ENCODE measurements at places on chromosomes 3 and 15. TPM values are rescaled to one million over a fixed set of nuclear protein-coding genes. Genes with fewer than 3 reads are reported as not detected.

Gene KIF15
- 15.2 TPM for total RNA-seq

Gene ATP13A5
- total RNA-seq, result not detected

Gene TMEM115
- 13.8 TPM for total RNA-seq

Gene INKA1
- total RNA-seq, result 5.7 TPM

Gene TMEM202
- total RNA-seq, result not detected

Gene CCDC54
- total RNA-seq, result not detected

Gene GHSR
- total RNA-seq, result not detected

Gene TAGLN3
- total RNA-seq, result not detected

GRCh38 chr15:66254951-66255676 lies 1.6 kb upstream of the MEGF11 start:
- no peak for DNase-seq

DNA sequence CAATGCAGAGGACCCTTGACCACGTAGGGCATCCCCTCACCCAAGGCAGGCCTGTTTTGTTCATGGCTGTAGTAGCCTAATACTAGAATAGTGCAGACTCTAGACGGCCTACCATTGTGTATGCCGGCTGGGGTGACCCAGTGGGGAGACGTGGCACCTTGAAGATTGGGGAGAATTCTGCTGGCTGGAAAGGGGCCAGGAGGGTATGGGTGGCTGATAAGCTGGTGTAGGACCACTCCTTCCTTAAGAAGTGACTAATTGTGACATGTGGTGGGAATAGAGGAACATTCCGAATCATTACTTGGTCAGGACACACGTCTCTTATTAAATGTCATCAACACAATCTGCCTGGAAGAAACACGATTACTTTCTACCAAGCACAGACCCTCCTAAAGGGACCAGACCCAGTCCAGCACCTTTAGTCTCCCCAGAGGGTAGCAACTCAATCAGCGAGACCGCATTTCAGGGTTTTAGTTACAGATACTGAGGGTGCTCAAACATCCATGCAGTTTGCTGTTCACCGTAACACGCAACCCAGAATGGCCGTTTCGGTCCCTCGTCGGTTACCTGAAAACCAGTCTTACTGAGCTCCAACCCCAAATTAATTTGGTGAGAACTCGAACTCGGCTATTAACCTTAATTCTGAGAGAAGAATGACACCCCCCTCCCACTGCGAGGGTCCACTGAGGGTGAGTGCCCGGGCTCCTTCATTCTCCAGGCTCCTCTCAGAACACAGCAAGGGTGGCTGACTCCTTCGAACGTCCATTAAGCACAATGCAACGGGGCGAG lies 1.6 kb upstream of the KLF13 start:
- peak; percentile 56 for DNase-seq

DNA sequence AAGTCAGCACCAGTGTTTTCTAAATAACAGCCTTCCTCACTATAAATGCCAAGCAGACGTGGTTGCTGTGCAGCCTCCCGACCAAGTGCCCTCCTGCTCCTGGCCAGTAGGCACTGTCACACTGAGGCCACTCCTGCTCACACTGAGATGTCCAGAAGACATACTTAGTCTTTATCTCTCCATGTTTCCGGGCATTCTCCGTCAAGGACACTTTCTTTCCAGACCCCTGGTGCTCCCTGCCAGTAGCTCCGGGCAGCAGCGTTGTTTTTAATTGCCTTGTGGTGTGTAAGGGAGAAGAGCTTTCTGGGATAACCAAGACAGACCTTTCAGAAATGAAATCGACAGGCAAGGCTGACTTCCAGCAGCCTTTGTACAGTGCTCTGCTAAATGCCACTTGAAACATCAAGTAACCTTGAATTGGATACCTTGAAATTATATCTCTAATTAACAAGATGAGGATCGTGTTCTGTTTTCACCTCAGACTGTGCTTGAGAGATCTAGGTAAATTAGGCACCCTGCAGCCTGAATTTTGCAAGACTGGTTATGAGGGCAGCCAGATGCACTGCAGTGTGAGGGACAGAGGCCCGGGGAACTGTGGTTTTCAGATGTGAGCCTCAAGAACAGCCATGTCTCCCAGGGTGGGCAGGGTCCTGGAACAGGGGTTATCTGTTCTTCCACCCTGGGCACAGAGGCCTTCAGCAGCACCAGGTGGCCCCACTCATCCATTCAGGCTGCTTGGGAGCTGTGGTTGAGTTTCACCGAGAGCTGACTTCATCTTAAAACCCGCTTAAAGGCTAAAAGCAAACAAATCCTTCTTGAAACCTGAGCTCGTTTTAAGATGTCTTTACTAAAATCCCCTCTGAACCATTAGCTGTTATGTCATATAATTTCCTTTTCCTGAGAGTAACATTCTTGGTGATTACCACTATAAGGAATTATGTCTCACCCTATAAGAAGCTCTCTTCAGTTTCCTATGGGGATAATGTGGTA lies 105.5 kb upstream of the IL12A start:
- no peak for DNase-seq

DNA sequence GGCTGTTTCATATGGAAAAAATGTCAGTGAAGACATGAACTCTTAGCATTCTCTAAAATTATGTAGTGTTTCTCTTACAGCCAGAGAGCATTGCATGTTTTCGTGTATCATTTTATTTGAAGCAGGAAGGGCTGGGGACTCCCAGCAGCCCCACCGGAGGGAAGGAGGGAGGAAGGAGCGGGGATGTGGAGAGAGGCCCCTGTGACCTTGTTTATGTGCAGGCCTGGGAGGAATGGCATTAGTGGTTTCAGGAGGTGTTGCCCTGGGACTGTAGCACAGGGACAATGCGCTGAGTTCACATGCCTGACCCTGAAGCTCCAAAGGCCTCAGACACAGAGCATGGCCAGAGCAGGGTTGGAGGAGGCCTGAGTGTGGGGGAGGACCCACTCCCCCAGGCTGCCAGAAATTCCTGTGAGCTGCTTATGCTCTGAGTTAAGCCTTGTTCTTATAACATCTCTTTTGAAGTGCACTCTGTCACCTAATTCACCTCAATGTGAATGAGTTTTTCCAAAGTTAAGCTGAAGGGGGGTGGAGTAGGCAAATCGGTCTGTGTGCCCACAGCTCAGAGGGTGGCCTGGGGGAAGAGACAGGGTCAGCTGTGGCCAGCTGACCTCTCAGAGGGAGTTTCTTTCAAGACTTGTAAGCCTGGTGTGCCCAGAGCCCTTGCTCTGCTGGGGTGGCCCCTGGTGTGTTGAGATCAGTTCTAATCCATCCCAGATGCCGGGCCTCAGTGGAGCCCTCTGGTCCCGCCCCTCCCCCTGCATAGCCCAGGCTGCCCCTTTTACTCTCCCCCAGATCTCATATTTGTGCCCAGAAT lies 3.9 kb upstream of the RNU6-1 start:
- no peak for DNase-seq

GRCh38 chr15:78697449-78697848 lies 56.4 kb upstream of the CHRNB4 start:
- DNase-seq, result no peak

GRCh38 chr15:95825208-95825607 lies 505.3 kb upstream of the NR2F2 start:
- no peak for DNase-seq

GRCh38 chr3:181497358-181497757 lies 214.4 kb upstream of the SOX2 start:
- DNase-seq, result no peak

DNA sequence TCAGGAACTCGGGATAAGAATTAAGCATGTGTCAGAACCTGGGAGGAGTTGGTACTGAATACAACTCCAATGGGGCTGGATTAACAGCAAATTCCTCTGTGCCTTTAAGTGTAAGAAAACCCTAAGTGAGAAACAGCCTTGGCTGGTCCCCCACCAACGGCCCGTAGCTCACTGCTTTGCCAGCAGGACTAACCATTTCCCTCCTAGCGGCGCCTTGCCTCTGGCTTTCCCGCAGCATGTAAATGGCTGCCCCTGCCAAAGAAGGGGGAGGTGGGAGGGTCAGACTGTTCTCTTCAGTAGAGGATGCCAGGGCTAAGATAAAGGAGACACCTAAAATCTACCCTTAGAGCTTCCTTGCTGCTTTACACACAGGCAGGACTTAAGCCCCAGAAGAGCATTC lies 51.0 kb upstream of the SH3GL3 start:
- no peak for DNase-seq

- no peak for DNase-seq
These were observed 12.2 kb upstream of the APOD start for GRCh38 chr3:195595785-195596531.

DNA sequence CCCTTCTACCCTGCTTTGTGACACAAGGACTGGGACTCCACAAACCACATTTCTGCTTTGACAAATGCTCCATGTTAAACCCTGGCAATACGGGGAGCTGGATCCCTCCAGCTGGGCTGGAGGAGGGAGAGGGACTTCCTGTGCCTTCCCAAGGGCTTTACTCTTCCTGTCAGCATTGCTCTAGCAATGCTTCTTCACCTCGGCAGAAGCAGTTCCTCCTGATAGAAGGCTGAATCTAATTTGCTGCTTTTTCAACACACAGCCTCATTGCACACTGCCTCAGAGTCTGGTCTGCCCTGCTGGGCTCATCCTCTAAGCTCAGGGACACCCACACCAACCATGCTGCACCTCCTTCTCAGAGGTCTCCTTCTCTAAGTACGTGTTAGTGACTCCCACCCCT lies 142.8 kb upstream of the SMAD3 start:
- DNase-seq, result no peak

- no peak for DNase-seq
These were observed 532 bp downstream of the B4GALT4 start for GRCh38 chr3:119240101-119240590.

DNA sequence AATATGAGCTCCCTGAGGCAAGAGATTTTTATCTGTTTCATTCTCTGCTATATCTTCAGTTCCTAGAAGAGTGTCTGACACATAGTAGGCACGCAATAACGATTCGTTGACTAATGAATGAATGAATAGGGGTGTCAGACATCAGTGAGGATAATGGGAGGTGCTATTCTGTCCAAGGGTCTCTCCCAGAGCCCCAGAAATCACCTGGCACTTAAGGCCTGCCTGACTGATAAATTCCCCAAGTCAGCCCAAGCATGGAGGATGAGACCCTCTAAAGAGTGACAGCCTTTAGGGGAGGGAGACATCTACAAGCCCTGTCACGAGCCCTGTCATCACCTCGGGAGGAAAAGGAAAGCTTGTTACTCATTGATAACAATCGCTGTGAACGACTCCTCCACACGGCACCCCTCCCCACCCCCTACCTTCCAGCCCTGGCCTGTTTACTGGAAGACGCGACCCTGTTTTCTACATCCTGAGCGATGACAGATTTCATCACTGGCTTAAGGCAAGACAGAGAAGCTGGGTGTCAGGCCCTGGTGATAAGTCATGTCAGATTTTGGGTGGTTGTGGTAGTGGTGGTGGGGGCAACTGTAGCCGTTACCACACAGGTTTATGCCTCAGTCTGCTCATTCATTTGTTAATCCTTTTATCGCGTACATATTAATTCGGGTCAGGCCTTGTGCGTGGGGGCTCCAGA lies 23.1 kb downstream of the BHLHE40 start:
- DNase-seq, result no peak

DNA sequence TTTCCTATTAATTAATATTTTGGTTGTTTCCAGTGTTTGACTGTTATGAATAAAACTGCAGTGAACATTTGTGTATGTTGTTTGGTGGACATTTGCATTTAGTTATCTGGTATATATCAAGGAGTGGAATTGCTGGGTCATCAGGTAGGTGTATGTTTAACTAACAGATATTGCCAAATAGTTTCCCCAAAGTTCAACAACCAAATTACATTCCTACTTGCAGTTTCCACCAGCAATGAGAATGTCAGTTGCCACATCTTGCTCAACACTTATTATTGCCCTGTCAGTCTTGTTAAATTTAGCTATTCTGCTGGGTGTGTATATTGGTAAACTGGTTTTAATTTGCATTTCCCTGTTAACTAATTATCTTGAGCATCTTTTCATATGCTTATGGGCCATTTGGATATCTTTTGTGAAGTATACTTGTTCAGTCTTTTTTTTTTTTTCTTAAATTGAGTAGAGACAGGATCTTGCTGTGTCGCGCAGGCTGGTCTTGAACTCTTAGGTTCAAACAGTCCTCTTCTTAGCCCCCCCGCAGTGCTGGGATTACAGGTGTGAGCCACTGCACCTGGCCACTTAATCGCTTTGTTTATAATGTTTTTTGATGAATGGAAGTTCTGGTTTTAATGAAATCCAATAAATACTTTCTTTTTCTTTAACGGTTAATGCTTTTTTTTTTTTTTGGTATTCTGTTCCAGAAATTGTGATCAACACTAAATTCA lies 7.9 kb downstream of the FEM1B start:
- DNase-seq, result no peak

GRCh38 chr3:189786479-189787064 lies 155.4 kb downstream of the TP63 start:
- no peak for DNase-seq

DNA sequence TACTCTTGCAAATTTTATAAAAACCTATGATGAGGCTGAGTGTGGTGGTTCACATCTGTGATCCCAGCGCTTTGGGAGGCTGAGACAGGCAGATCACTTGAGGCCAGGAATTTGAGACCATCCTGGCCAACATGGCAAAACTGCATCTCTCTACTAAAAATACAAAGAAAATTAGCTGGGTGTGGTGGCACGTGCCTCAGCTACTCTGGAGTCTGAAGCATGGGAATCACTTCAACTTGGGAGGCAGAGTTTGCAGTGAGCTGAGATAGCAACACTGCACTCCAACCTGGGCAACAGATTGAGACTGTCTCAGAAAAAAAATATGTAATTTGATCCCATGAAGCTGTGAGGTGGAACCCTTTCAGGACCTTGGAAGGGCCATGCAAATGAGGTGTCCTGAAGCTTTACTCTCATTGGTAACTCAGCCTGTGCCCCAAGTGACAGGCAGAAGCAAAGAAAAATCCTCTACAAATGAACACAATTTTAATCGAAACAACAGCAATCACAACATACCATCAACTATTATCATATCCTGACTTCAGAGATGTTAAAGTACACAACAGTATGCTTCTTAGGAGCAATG lies 84.6 kb upstream of the CDV3 start:
- peak; percentile 92 for DNase-seq

GRCh38 chr3:197378985-197379718 lies 80.7 kb upstream of the DLG1 start:
- DNase-seq, result no peak

DNA sequence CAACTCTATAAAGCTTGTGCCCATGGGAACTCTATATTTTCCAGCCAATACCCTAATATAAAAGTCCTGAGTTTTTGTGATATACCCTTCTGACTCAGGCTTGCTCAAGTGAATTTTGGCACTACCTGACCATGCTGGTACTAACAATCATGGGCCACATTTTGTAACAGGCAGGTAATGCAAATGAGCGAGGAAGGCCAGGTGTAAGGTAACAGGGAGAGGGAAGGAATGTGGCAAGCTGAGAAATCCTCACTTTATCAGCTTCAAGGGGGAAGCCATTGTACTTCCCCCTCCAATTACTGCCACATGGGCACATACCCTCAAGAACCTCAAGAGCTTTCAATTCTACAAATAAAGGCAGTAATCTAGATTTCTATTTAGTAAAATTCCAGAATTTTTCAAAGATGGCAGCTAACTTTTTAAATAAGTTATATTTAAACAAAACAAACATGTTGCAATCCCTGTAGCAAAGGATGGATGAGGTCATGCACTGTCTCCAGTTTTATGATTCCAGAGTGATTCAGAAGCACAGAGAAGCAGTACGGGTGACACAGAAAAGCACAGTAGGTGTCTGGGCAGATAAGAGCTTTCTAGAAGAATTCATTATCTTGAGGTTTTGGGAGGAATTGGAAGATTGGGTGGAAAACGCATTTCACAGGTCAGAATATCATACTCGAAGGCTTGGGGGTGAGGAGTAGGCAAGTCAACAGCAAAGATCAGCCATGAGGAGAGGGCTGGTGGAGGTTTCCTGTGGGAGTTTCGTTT lies 87.6 kb downstream of the FOXP1 start:
- no peak for DNase-seq

GRCh38 chr15:37137221-37137620 lies 36.9 kb upstream of the MEIS2 start:
- DNase-seq, result no peak

- DNase-seq, result no peak
These were observed 6.3 kb upstream of the MUC20 start for GRCh38 chr3:195714380-195715011.

All from Karpas-422 (cell line).